ENCODE measurements at places on chromosomes 5 and 9.

DNA sequence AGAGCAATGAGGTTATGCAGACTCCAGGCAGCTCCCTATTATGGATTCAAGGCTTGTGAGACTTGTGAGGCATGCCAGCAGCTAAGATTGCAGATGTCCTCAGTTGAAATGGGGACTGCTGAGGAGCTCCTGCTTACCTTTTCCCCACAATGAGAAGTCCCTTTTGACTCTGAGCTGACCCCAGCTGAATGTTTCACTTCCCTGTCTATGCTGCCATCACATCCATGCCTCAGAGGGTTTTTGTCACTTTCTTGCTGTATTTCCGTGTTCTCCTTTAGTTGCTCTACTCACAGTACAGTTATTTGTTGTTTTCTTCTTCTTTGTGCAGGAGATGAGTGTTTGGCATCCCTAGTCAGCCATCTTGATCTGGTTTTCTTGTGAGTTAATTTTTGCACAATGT, 18.8 kb upstream of the OR2S2 start:
- no peak for DNase-seq

- DNase-seq, result no peak
Measured at GRCh38 chr5:38660194-38660668, 103.8 kb upstream of the LIFR start.

DNA sequence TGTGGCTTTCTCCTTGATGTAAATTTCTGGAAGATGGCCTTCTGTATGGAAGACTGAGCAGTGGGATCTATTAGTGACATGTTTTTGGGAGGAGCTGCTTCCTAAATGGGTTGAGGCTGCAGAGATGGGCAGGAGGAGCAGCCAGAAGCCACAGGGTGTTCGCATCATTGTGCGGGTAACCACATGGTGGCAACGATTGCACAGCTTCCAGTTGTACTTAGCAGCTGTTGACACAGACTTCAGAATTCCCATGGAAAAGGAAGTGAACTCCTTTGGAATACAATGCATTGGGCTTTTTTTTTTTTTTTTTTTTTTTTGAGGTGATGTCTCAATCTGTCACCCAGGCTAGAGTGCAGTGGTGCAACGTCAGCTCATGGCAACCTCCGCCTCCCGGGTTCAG, 297.3 kb downstream of the NR3C1 start:
- DNase-seq, result no peak

GRCh38 chr9:87725356-87725899, 491 bp upstream of the CTSL start:
- no peak for DNase-seq

DNA sequence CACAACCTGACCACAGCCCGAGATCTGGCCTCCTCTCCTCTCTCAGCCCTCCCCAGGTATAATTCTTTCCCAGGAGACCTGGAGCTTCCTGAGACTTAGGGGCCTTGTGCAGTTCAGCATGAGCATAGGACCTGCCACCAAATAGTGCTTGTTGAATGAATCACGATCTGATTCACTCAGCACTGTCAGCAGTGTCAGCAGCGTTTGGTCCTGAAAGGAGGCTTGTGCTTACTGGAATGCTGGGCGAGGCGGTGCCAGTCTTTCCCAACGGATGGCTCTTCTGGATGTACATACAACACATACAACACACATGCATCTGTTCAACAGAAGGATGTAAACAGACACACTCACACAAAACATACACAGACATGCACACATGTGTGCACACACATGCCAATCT, 173.3 kb downstream of the COL23A1 start:
- DNase-seq, result no peak

- no peak for DNase-seq
Measured at GRCh38 chr5:134046330-134046729, 41.6 kb upstream of the VDAC1 start.

DNA sequence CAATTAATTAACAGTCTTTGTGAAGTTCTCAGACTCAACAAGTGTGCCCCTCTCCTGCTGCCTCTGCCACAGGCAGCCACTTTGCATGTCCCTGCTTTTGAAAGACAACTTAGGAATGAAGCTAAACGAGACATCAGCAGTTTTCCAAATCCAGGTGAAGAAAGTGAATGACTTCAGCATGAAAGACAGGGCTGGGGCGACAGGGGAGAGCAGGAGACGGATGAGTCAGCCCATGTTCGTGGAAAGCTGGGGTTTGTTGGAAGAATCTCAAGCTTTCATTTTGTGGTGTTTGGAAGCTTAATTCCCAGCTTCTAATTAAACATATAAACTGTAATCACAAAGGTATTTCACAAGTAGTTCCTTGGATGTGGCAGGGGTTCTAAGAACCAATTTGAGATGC, 207.8 kb upstream of the MAP3K1 start:
- DNase-seq, result no peak
